Activated naive CD8-positive, alpha-beta T cell treated with anti-CD3 and anti-CD28 coated beads for 36 hours (primary cell): ENCODE measurements at places on chromosomes 3 and 15. TPM values are rescaled to one million over a fixed set of nuclear protein-coding genes. Genes with fewer than 3 reads are reported as not detected.

The CFAP100 gene
- not detected for total RNA-seq

The CD96 gene
- 70.3 TPM for total RNA-seq

The SPTBN5 gene
- total RNA-seq: 0.19 TPM

The MUSTN1 gene
- total RNA-seq: 0.91 TPM

The ZNF860 gene
- 0.37 TPM for total RNA-seq

The CNTN4 gene
- not detected for total RNA-seq

DNA sequence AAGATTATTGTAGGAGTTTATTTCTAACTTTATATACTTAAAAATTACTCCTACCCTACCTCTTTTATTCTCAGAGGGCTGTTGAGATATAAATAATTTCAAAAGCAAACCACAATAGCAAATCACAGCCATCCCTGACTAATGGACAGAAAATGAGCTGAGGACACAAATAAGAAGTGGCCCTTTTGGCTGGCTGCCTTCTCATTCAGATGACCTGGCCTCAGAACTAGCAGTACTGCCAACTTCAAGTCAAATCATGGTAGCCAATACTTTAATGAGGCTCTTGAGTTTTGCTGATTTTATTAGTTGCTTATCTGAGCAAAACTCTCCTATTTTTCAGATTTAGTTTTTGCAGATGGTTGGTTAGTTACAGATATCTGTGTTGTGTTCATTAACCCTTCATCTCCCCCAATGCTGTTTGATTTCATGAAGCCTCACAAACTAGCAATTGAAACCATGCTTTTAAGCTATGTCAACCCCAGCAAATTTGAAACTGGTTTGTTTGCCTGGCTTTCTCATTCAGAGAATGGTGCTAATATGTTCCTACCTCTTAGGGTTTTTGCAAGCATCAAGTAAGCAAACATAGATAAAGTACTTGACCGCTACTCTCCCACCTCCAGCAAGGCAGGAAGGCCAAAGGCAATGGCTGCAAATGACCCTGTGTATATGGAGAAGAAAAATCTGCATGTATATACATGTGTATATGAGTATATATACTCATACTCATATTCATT lies 73.4 kb upstream of the HACD2 start:
- no peak for DNase-seq
- no peaks in the 10 kb centered on the region for H3K4me1 ChIP-seq
- H3K4me3 ChIP-seq: no peak overlapping the region
- no peaks in the 10 kb centered on the region for H3K36me3 ChIP-seq
- H3K27ac ChIP-seq: no peak overlapping the region

- no peak overlapping the region for H3K4me3 ChIP-seq
- peaks cover 64% of the 10 kb centered on the region for H3K4me1 ChIP-seq
- peaks cover 26% of the 10 kb centered on the region for H3K36me3 ChIP-seq
These were observed 17.8 kb downstream of the LRIG1 start for GRCh38 chr3:66483006-66483405.

- no peak overlapping the region for H3K27ac ChIP-seq
- H3K4me1 ChIP-seq: no peaks in the 10 kb centered on the region
- no peak for DNase-seq
These were observed 61.4 kb downstream of the GADL1 start for GRCh38 chr3:30832961-30833575.

GRCh38 chr15:74226761-74227540 lies 9.2 kb upstream of the CCDC33 start:
- H3K4me1 ChIP-seq: peaks cover 16% of the 10 kb centered on the region
- no peaks in the 10 kb centered on the region for H3K36me3 ChIP-seq
- H3K27ac ChIP-seq: no peak overlapping the region
- H3K4me3 ChIP-seq: no peak overlapping the region
- peaks cover 10% of the 10 kb centered on the region for H3K27me3 ChIP-seq
- DNase-seq: no peak

- no peak overlapping the region for H3K27ac ChIP-seq
- H3K27me3 ChIP-seq: no peaks in the 10 kb centered on the region
- no peak for DNase-seq
- H3K4me1 ChIP-seq: no peaks in the 10 kb centered on the region
- H3K4me3 ChIP-seq: no peak overlapping the region
These were observed 218.2 kb upstream of the UBE2E1 start for GRCh38 chr3:23587513-23587912.

DNA sequence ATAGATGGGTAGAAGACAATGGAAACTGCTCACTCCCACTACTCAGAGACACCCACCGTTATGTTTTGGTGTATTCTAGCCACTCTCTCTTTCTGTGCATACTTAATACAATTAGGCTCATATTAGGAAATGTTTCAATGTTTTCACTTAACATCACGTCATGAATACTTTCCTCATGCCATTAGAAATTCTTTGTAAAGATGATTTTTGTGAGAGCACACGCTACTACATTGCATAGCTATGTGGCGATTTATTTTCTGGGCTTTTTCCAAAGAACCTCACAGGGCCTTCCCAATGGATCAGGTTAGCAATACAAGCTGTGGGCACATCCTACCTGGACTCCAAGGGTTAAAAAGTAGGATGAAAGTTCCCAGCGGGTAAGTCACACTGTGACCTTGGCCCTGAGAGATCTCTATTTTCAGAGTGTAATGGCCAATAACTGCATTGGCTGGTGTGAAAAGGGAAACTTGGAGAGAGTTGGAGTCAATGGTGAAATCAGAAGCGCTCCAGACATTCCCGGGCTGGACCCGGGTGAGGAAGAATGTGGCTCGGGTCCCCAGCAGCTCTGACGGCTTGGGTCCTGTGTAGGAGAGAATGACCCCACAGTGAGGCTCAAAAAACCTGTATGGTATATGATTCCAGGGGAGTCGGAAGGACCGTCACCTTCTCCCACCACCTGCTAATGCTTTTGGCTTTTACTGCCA lies 25.8 kb upstream of the TGM5 start:
- DNase-seq: no peak
- no peaks in the 10 kb centered on the region for H3K36me3 ChIP-seq
- H3K4me3 ChIP-seq: no peak overlapping the region
- peaks cover 45% of the 10 kb centered on the region for H3K27me3 ChIP-seq

DNA sequence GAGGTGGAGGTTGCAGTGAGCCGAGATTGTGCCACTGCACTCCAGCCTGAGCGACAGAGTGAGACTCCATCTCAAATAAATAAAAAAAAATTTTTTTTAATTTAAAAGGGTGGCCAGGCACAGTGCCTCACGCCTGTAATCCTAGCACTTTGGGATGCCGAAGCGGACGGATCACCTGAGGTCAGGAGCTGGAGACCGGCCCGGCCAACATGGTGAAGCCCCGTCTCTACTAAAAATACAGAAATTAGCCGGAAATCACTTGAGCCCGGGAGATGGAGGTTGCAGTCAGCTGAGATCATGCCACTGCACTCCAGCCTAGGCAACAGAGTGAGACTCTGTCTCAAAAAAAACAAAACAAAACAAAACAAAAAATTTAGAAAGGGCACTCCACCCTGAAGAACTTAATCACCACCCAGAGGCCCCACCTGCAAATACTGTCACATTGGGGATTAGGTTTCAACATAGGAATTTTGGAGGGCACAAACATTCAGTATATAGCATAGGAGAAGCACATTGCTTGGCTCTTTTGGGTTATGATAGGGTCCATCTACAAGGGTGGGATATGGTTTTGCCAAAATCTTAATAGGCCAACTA lies 7.1 kb upstream of the YEATS2 start:
- no peaks in the 10 kb centered on the region for H3K36me3 ChIP-seq
- H3K4me3 ChIP-seq: no peak overlapping the region
- no peak for DNase-seq
- H3K4me1 ChIP-seq: no peaks in the 10 kb centered on the region
- H3K27ac ChIP-seq: no peak overlapping the region
- no peaks in the 10 kb centered on the region for H3K27me3 ChIP-seq

- no peak overlapping the region for H3K27ac ChIP-seq
- DNase-seq: peak; percentile 21
- no peaks in the 10 kb centered on the region for H3K27me3 ChIP-seq
- peaks cover 2% of the 10 kb centered on the region for H3K36me3 ChIP-seq
- H3K4me1 ChIP-seq: peaks cover 13% of the 10 kb centered on the region
- no peak overlapping the region for H3K4me3 ChIP-seq
These were observed 19.6 kb upstream of the TASOR start for GRCh38 chr3:56702490-56703315.

- no peak overlapping the region for H3K4me3 ChIP-seq
- no peaks in the 10 kb centered on the region for H3K36me3 ChIP-seq
These were observed 346.8 kb downstream of the EPHA6 start for GRCh38 chr3:97161169-97161568.

DNA sequence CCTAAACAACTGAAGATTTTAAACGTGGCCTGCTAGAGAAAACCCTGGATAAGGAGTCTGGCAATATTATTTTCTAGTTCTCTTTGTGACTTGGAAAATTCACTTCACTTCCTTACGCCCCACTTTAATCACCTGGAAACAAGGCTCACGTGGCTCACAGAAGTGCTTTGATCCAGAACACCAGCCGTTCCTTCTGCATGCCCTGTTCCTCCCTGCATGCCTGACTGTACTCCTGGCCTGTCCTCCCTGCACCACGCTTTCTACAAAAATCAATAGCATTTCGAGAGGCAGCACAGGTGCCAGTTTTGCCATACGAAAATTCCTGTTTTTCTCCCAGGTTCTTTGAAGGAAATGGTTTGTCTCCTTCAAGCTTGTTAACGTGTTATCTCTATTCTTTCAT lies 474.2 kb upstream of the RGMA start:
- DNase-seq: no peak
- peaks cover 4% of the 10 kb centered on the region for H3K27me3 ChIP-seq
- H3K27ac ChIP-seq: no peak overlapping the region
- H3K4me3 ChIP-seq: no peak overlapping the region
- H3K36me3 ChIP-seq: no peaks in the 10 kb centered on the region

DNA sequence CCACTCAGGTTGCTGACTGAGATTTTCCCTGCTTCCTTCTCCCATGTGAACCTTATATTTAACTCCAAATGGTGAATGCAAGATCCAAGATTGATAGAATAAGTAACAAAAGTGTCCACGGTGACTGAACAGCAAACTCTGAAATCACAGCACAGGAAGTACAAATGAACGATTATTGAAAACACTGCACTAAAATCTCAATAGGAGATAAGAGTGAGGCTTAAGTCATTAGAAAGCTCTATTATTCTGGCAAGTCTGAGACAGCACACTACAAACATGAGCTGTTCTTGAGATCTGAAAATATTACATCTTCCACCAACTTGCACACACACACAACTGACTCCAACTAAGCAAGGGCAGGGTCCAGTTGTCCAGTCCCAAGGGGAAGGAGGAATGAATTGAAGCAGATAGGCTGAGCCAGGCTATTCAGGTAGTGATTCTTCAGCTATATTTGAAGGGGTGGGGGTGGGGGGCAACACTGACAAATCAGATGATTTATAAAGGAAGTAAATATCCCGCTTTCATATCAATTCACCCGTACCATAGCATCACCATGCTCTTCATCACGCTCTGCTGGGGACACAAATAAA lies 2.9 kb downstream of the ZNF385D start:
- H3K36me3 ChIP-seq: no peaks in the 10 kb centered on the region
- H3K27ac ChIP-seq: no peak overlapping the region
- H3K4me3 ChIP-seq: no peak overlapping the region
- no peak for DNase-seq
- peaks cover 23% of the 10 kb centered on the region for H3K27me3 ChIP-seq
- H3K4me1 ChIP-seq: no peaks in the 10 kb centered on the region

DNA sequence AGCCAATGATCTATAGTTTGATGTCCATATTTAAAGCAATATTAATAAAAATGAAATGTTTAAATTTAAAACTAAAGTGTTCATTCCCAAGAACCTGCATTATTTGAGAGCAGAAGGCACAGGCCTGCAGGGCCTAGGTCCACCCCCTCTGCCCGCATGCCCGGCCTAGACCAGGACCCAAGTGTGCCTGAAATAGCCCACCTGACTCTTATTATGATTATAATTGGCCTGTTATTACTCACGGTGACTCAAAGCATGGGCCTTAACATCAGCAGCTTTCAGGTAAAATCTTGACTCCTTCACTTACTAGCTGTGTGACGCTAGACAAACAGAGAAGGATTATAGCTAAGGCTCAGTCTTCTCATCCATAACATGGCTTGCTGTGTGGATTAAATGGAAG lies 128.8 kb downstream of the PLCL2 start:
- H3K27ac ChIP-seq: no peak overlapping the region
- no peaks in the 10 kb centered on the region for H3K27me3 ChIP-seq
- peaks cover 24% of the 10 kb centered on the region for H3K4me1 ChIP-seq
- DNase-seq: no peak
- H3K36me3 ChIP-seq: peaks cover 38% of the 10 kb centered on the region

DNA sequence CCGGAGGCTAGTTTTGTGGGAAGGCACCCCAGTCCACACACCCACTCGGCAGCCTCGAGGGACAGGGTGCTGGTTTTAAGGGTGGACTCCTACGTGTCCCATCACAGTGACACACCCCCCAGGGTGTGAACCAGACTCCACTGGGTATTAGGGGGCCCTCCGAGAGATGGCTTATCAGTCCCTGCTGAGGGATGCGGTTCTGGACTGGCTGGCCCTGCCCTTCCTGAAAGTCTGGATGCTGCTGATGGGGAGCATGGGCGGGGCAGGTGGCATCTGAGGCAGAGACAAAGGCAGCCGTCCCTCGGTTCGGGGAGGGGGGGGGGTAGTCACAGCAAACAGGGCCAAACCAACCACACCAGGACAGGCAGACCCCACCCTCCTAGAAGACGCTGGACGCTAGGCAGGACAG lies 939 bp upstream of the ULK3 start:
- peaks cover 41% of the 10 kb centered on the region for H3K4me1 ChIP-seq
- DNase-seq: no peak
- H3K36me3 ChIP-seq: peaks cover 16% of the 10 kb centered on the region
- H3K27me3 ChIP-seq: no peaks in the 10 kb centered on the region
- H3K27ac ChIP-seq: peak overlapping the region; percentile 89

DNA sequence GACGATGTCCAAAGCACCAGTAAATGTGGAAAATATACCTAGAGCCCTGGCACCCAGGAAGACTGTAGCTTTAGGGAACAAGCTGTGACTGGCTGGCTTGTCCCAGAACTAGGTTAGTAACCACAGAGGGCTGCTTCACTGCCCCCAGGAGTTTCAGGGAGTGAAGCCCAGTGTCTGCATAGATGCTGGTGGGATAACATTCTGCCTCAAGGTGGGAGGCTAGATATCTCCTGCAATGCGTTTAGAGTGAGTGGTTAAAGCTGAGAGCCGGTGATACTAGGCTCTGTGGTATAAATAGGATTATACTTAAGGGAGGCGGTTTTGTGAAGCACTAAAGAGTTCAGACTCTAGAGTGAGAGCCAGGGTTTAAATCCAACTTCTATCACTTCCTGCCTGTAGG lies 11.7 kb upstream of the CP start:
- no peak overlapping the region for H3K4me3 ChIP-seq
- H3K4me1 ChIP-seq: no peaks in the 10 kb centered on the region
- no peaks in the 10 kb centered on the region for H3K36me3 ChIP-seq
- peaks cover 9% of the 10 kb centered on the region for H3K27me3 ChIP-seq
- no peak for DNase-seq

GRCh38 chr15:56821721-56822425 lies 88.6 kb upstream of the ZNF280D start:
- no peaks in the 10 kb centered on the region for H3K27me3 ChIP-seq
- no peaks in the 10 kb centered on the region for H3K4me1 ChIP-seq
- DNase-seq: peak; percentile 28
- H3K27ac ChIP-seq: no peak overlapping the region
- H3K36me3 ChIP-seq: no peaks in the 10 kb centered on the region
- H3K4me3 ChIP-seq: no peak overlapping the region
